ENCODE measurements at places on chromosomes 11 and 22.

DNA sequence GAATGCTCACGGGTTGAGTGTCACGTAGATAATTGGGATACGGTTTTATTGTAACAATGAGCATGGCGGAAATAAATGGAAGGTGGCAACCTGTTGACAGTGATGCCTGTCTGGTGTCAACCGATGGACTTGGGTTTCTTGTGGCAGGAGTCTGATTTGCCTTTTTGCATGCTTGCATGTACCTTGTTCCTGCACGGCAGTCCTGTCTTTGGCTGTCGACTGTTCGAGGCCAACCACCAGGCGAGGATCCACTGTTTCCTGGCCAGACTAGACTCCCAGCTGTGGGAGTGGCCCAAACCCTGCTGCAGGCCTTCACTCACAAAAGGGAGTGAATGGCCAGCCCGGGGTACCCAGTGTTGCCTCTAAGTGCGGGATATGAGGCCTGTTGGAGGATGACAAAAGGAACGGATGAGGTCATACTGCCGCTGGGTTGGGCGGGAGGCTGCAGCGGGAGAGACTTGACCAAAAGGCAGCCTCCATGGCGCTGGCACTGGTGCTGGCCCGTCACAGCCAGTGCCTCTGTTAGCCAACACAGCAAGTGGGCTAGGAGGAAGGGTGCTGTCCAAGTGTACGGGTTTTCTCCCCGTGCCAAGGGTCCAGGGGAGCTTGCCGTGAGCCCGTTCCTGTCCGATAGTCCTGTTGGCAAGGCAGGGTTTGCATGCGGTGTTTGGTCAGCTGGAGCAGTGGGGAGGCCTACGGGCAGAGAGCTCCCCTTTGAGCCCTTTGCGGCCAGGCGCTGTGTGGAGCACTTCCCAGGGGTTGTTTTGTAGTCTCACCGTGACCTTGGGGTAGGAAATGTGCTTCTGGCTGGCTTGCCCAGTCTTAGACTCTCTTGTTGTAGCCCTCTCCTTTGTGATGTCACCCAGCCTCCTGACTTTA, 974 bp downstream of the DGCR8 start:
- peak; percentile 64 for DNase-seq

- no peak for DNase-seq
These were observed 46.3 kb downstream of the IGLL1 start for GRCh38 chr22:23533771-23534191.

GRCh38 chr11:7439746-7440320, 45.5 kb upstream of the OLFML1 start:
- no peak for DNase-seq

DNA sequence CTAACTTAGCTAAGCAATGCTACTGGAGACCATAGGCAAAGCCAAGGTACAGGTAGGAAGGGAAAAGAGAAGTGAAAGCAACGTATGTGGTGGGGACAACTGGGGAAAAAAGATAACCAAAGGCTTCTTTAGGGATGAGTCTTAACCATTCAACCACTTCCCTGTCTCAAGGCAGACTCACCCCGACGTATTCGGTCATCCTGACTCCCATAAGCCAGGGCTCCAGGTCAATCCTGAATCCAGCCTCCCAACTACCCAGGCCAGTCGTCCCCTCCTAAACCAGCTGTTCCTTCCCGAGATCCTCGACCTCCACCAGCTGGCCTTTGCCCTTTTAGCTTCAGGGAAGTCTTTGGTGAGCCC, 330 bp downstream of the ACP2 start:
- DNase-seq, result no peak

GRCh38 chr11:94946812-94947211, 26.5 kb downstream of the CWC15 start:
- DNase-seq, result no peak

- no peak for DNase-seq
These were observed 526.6 kb upstream of the CADM1 start for GRCh38 chr11:116030697-116031331.

GRCh38 chr22:19707347-19708290, 6.7 kb upstream of the SEPTIN5 start:
- no peak for DNase-seq

DNA sequence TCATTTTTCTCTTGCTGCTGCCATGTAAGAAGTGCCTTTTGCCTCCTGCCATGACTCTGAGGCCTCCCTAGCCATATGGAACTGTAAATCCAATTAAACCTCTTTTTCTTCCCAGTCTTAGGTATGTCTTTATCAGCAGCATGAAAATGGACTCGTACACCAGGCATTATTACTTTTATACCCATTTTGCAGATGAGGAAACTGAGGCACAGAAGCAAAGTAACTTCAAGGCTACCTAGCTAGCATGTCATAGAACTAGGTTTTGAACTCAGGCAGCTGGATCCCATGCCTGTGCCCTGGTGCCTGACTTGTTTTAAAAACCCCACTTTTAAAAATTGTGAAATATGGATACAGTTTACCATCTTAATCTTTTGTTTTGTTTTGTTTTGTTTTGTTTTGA, 25.8 kb downstream of the KIAA1671 start:
- no peak for DNase-seq

DNA sequence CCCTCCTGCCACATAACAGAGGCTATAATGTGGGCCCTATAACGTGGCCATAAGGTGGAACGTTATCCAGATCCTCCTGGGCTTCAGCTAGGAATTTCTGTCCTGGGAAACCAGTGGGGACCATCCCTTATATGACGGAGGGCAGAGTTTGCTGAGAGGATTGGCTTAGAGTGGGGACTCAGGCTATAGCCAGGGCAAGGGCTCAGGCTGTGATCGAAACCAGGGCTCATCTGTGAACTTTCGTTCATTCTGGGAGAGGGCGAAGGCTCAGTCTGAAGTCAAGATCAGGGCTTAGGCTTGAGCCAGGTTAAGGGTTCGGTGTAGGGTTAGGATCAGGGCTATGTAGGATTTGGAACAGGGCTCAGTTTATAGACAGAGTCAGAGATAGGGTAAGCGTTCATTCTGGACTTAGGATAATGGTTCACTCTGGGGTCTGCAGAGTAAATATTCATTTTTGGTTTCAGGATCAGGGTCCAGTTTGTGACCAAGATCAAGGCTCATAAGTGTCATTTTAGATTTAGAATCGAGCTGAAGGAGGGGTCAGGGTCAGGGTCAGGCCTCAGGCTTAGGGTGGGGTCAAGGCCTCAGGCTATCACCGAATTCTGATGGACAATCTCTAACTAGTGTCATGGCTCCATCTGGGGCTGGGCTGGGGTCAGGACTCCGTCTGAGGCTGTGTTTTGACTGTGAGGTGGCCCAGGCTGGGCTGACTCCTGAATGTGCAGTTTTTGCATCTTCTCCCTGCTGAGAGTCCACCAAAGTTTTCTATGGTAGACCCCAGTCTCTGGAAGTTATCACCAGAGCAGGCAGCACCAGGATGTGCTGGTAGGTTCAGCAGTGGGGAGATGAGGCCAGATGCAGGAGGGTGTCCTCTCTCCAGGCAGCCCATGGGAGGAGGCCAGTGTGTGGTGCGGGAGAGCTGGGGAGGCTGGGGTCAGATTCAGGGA, 33.9 kb upstream of the SOX10 start:
- no peak for DNase-seq

- no peak for DNase-seq
These were observed 28.1 kb downstream of the TENM4 start for GRCh38 chr11:79412761-79413160.
